Stimulated activated CD8-positive, alpha-beta memory T cell treated with anti-CD3 and anti-CD28 coated beads, Interleukin-4, amount 100 ng/mL, for 1 hour (primary cell): ENCODE measurements at places on chromosomes 13 and 19.

DNA sequence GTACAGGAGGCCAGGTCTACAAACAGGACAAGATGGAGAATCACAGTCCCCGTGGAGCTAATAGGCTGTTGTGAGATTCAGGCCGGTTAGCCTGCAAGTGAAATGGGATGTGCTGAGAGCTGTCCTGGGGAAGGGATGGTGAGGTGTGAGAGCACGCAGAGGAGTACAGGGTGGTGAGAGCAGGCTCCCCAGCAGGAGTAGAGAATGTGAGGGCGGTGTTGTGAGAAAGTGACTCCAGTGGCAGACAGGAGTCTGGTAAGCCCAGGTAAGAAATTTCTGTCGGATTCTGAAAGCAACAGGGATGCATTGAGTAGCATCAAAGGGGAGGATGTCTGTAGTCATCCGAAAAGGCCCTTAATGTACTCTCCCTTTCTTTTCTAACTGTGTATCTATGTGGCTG lies 50.7 kb upstream of the GPR183 start:
- no peak for DNase-seq

GRCh38 chr19:51726049-51726448 lies 2.3 kb upstream of the HAS1 start:
- DNase-seq: no peak

- no peak for DNase-seq
Observed at GRCh38 chr13:90502762-90503161, 844.7 kb upstream of the MIR17HG start.

DNA sequence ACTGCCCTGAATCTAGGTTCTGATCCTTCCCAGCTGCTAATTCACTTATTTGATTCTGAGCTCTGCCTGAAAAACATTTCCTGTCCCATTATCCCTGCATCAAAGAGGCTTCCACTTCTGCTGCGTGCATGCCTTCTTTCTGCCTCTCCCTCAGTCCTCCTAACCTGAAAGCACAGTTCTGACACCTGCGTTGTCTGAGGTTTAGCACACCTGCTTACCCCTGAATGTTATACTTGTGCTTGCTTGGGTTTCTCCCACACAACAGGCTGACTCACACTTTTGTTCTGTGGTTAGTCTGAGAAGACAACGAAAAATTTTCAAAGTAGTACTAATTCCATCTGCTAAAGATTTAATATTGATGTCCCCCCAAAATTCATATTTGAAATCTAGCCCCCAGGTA lies 3.1 kb upstream of the SOHLH2 start:
- DNase-seq: no peak

DNA sequence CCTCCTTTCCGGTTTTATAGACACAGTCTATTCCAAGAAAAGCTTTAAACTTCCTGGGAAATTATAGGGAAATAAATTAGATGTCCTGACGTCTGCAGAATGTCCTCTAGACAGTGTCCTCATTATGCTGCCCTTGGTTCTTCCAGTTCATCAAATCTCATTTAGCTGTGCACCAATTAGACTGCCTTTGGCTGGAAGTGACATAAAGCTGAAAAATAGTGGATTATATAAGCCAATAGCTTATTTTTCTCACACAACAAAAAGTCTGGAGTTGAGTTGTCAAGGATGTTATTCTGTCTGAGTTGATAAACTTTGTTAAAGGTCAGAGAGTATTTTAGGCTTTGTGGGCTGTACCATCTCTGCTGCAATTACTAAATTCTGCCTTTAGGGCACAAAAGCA lies 314.8 kb upstream of the TMTC4 start:
- DNase-seq: no peak

DNA sequence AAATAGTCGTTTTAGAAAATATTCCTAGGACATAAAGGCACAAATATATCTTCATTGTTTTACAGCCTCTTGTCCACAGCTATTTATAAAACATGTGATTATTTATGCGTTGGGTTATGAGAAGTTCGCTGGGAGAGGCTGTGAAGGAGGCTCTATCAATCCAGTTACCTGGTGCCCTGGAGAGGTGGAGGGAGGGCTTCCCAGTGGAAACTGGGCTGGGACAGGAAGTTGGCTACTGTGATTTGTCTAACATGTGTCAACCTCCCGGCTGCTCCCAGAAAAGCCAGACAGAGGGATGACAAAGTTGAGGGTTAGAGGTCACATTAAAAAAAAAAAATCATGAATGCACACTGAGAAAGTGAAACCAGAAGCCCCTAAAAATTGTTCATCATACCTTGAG lies 346.5 kb downstream of the ZNF536 start:
- no peak for DNase-seq

- DNase-seq: no peak
Observed at GRCh38 chr13:39486758-39487157, 116.2 kb downstream of the LHFPL6 start.

DNA sequence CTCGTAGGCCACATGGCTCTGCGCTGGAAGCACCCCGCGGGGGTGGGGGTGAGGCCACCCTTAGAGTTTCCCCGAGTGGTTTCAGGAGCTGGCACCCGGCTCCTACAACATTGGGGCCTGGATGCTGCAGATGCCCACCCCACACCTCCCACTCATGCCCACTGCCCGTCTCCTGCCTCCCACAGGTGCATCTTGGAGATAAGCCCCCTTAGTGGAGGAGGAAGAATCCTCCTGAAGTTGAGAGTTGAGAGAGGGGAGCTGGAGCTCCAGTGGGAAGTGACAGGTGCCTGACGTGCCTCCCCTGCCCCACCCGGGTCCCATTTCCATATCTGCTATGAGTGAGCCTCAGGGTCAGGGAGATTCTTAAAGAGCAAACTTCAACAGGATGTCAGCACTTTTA lies 341.3 kb downstream of the TEX29 start:
- no peak for DNase-seq

- no peak for DNase-seq
Observed at GRCh38 chr13:95100525-95101433, 200.5 kb downstream of the ABCC4 start.

DNA sequence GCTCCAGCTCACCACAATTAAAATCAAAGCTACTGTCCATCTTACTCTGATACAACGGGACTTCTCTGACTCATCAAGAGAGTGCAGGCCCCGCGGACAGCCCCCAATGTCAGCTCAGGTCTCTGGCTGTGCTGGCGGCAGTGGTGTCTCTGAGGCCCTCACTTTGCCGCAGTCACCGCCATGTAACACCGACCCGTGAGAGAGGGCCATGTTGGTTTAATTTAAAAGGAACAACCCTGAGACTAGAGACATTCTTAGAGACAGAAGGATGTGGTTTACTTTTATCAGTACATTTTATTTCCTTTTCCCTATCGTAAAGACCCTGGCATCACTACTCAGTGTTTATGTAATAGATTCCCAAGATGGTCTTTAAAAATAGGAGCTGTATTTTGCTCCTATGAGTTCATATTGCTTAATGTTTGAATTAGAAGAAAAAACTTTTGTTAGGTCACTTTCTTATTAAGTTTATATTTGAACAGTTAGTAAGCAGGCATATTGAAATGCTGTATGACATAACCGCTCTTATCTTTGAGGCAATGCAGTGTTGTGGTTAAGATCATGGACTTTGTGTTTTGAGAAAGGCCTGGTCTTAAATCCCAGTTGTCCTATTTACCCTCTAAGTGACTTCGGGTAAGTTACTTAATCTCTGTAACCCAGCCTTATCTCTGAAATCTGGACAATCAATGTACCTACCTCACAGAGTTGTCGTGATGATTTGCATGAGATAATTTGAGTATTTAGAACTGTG lies 23.4 kb downstream of the DGKH start:
- no peak for DNase-seq

GRCh38 chr13:68608147-68608546 lies 1378.0 kb upstream of the PCDH9 start:
- DNase-seq: no peak

GRCh38 chr19:17418710-17419109 lies 1.1 kb upstream of the MVB12A start:
- DNase-seq: no peak

DNA sequence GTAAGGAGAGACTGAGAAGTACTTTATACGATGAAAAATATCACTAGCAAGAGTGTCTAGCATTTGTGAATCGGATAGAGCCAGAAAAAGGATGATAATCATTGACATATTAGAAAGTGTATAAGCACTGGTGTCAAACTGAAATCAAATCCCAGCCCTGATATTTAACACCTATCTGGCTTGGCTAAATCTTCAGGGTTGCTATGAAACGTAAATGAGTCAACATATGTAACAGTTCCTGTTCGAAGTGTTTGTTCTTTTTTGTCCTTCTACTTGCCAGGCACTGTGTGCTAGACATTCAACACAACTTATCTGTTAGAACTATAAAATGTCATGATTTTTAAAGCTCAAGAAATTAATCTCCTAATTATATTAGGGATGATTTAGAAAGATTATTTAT lies 40.8 kb downstream of the SERPINE3 start:
- no peak for DNase-seq

DNA sequence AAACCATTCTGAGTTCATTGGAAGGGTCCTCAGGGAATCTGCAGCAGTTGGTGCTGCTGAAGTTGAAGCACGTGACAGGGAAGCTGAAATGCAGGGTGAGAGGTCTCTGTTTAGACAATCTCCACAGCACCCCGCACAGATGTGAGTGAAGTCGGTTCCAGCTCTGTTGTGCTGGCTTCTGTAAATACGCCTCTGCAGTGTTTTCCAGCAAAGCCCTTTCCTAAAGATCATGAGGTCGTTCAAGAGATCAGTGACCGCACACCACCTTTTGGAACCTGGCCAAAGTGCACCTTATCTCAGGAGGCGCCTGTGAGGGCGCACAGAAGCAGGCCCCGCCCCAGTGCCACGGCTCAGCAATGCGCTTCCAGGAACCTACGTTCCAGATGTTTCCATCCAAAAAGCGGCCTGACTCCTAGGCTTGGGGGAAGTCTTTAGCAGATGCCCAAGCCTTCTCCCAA lies 10.8 kb downstream of the CUL4A start:
- no peak for DNase-seq

DNA sequence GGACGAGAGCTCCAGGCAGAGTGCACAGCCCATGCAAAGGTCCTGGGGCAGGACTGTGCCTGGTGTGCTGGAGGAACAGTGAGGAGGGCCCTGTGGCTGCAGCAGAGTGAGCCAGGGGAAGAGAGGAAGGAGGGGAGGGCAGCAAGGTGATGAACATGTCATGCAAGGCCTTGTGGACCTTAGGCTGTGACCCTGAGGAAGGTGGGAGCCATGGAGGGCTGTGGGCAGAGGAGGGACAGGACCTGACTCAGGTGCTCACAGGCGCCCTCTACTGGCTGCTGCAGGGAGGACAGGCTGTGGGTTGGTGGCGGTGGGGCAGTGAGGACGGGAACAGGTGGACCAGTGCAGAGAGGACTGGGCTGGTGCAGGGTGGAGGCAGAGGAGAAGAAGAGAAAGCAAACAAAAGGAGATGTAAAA lies 170.3 kb downstream of the PTPRS start:
- peak; percentile 22 for DNase-seq

GRCh38 chr13:94119360-94119936 lies 360.0 kb downstream of the DCT start:
- DNase-seq: no peak

DNA sequence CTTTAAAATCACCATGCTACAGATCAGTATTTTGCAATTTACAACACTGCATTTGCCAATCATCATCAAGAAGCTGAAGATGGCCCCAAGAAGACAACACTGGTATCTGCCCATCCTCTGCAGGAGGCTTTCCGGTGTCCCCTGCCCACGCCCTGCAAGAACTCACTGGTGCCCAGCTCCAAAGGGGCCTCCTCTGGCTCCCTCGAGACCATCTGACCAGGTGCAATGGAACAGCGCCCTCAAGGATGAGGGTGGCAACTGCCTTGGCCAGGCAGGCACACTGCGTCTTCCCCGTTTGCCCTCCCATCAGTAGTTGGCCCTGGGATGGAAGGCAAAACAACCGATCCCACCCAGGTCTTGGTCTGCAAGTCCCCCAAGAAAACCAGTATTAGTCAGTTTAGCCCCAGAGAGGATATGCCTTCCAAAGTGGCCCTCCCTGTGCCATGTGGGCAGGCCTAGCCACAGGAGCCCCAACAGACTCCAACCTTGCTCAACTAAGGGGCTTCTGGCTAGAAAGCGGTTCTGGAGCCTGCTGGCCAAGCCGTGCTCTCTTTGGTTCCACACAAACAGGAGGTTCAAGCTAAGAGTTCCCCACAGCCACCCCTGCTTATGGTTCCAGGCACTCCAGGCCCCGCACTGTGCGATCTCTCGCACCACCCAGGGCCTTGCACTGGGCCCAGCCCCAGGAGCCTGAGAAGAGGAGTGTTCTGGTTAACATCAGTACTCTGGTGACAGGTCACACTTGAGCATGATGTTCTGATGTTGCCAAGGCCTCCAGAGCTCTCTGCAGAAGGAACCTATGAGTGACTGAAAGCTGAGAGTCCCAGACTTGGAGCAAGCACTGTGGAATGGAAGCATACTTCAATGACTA lies 4.7 kb downstream of the PCID2 start:
- no peak for DNase-seq

DNA sequence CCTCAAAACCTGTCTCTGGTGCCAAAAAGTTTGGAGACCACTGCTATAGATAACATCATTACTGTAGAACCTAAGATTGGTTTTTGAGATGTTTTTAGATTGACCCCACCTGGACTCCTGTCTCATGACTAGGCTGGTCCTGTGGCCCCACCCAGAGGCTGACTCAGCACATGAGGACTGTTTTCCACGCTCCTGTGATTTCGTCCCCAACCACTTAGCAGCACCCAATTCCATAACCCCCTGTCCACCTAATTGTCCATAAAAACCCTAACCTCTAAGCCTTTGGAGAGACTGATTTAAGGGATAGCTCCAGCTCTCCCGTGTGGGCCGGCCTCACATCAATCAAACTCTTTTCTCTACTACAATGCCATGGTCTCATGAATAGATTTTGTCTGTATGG lies 25.6 kb upstream of the GAS6 start:
- no peak for DNase-seq

- DNase-seq: no peak
Observed at GRCh38 chr13:30871588-30872275, 34.3 kb upstream of the MEDAG start.

- no peak for DNase-seq
Observed at GRCh38 chr13:51630288-51630615, 46.0 kb downstream of the WDFY2 start.

- no peak for DNase-seq
Observed at GRCh38 chr19:43286096-43286495, 16.8 kb upstream of the PSG9 start.

DNA sequence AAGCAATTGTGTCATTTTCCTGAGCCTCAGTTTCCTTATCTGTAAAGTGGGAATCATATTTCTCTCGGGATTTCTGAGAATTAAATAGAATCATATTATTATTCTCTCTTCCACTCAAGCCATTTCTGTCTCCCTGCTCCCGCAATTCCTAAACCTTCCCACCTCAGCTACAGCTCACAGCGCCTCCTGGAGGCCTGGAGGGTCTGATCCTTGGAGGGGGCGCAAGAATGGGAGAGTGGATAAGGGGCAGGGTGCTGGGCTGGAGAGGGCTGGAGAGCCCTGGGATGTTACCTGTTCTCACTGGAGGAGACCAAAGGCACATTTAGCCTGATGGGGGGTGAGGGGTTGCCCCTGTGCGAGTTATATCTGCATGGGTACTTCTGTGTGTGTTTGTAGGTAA lies 31.1 kb upstream of the CYP2S1 start:
- no peak for DNase-seq

DNA sequence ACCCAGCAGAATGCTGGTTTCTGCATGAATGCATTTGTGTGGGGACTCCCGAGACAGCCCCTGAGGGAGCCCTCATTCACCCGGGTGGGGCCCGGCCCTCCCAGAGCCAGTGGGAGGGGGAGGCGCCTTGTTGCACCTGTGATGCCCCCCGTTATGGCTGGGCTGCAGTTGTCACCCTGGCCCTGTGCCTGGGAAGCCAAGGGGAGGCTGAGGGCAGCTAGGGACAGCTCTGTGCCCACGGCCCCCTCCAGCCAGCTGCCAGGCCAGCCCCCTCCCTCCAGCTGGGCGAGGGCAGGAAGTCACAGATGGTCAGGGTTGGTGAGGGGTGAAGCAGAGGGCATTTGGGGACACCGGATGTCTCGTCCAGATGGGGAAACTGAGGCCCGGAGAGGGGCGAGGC lies 26.1 kb downstream of the NFIC start:
- DNase-seq: no peak
